Mesenchymal stem cell (in vitro differentiated cells and primary cell): ENCODE measurements at places on chromosomes 4 and X.

GRCh38 chr4:8910100-8910821 is 38.6 kb upstream of the HMX1 start:
- H3K4me1 ChIP-seq: no peaks in the 10 kb centered on the region
- no peaks in the 10 kb centered on the region for H3K36me3 ChIP-seq

DNA sequence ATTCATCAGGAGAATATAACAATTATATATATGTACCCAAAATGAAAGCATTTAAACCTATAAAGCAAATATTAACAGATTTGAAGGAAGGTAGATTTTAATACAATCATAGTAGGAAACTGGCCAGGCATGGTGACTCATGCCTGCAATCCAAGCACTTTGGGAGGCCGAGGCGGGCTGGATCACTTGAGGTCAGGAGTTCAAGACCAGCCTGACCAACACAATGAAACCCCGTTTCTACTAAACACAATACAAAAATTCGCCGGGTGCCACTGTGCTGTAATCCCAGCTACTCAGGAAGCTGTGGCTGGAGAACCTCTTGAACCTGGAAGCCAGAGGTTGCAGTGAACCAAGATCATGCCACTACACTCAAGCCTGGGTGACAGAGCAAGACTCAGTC is 118.3 kb downstream of the KCNIP4 start:
- no peaks in the 10 kb centered on the region for H3K4me1 ChIP-seq
- H3K36me3 ChIP-seq: no peaks in the 10 kb centered on the region
- no peaks in the 10 kb centered on the region for H3K27me3 ChIP-seq
- no peak overlapping the region for H3K4me3 ChIP-seq

- no peak overlapping the region for H3K27ac ChIP-seq
- DNase-seq: peak; percentile 23
- no peaks in the 10 kb centered on the region for H3K4me1 ChIP-seq
- no peaks in the 10 kb centered on the region for H3K36me3 ChIP-seq
Measured at GRCh38 chr4:96146686-96147085, 306.8 kb downstream of the PDHA2 start.

GRCh38 chr4:48103483-48104139 is 30.4 kb downstream of the TXK start:
- no peaks in the 10 kb centered on the region for H3K27me3 ChIP-seq
- H3K27ac ChIP-seq: no peak overlapping the region
- H3K36me3 ChIP-seq: no peaks in the 10 kb centered on the region
- H3K4me3 ChIP-seq: no peak overlapping the region

GRCh38 chrX:29858714-29859113 is 356.6 kb upstream of the MAGEB2 start:
- H3K4me3 ChIP-seq: no peak overlapping the region
- H3K36me3 ChIP-seq: no peaks in the 10 kb centered on the region
- no peaks in the 10 kb centered on the region for H3K4me1 ChIP-seq
- H3K27me3 ChIP-seq: no peaks in the 10 kb centered on the region
- H3K27ac ChIP-seq: no peak overlapping the region

DNA sequence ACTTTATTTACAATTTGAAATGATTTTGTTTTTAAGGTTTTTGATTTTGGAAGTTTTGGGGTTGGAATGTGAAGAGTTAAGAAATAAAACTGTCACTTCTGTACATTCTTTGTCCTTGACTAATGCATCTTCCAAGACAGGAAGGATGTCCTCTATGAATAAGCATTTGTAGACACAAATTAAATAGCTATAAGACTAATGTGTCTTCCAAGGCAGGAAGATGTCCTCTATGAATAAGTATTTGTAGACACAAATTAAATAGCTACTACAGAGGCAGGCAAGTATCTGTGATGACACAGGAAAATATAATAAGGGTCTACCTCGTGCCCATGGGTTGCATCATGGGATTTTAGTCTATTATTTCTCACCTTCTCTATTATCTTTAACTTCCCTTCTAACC is 14.5 kb downstream of the PRSS48 start:
- H3K27me3 ChIP-seq: no peaks in the 10 kb centered on the region
- H3K4me1 ChIP-seq: peaks cover 3% of the 10 kb centered on the region
- DNase-seq: no peak
- no peak overlapping the region for H3K27ac ChIP-seq
- no peak overlapping the region for H3K4me3 ChIP-seq

DNA sequence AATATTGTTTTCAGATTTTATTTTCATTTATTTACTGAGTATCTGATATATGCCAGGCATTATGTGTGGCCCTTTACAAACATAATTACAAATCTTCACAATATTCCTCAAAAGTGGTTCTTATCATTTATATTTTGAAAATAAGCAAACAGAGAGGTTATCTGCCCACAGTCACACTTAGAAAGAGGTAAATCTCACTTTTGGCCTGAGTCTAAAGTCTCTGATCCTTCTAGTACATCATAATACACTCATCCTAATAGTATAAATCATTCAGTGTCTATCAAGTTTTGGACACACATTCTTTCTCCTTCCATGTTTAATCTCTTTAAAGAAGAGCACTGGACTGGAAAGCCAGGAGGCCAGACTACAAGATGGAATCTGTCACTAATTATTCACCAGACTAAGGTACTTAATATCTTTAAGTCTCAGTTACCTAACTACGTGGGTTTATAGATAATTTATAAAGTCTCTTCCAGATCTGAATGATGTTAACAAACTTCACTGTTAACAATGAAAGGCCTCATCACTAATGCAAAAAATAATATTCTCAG is 281.3 kb downstream of the PPP3CA start:
- no peak overlapping the region for H3K27ac ChIP-seq
- no peak for DNase-seq
- no peak overlapping the region for H3K4me3 ChIP-seq
- peaks cover 2% of the 10 kb centered on the region for H3K4me1 ChIP-seq
- no peaks in the 10 kb centered on the region for H3K27me3 ChIP-seq

- H3K27ac ChIP-seq: no peak overlapping the region
- H3K27me3 ChIP-seq: no peaks in the 10 kb centered on the region
- H3K36me3 ChIP-seq: no peaks in the 10 kb centered on the region
- H3K4me1 ChIP-seq: no peaks in the 10 kb centered on the region
- DNase-seq: no peak
Measured at GRCh38 chrX:6053141-6053540, 175.5 kb downstream of the NLGN4X start.

- peaks cover 4% of the 10 kb centered on the region for H3K36me3 ChIP-seq
- H3K27me3 ChIP-seq: no peaks in the 10 kb centered on the region
- H3K4me3 ChIP-seq: no peak overlapping the region
- no peak overlapping the region for H3K27ac ChIP-seq
- DNase-seq: no peak
Measured at GRCh38 chrX:47628982-47629381, 748 bp downstream of the CFP start.

GRCh38 chr4:77880784-77881183 is 18.2 kb downstream of the MRPL1 start:
- H3K4me3 ChIP-seq: no peak overlapping the region
- no peak overlapping the region for H3K27ac ChIP-seq
- no peak for DNase-seq

DNA sequence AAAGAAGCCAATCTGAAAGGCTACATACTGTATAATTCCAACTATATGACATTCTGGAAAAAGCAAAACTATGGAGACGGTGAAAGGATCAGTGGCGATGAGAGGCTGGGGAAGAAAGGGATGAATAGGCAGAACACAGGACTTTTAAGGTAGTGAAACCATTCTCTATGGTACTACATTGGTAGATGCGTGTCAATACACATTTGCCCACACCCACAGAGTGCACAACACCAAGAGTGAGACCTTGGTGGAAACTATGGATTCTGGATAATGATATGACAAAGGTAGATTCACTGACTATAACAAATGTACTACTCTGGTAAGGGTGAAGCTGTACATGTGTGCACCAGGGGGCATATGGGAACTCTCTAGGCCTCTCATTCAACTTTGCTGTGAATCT is 134.5 kb downstream of the FBXW7 start:
- no peaks in the 10 kb centered on the region for H3K27me3 ChIP-seq

GRCh38 chr4:171441300-171441941 is 371.8 kb upstream of the GALNTL6 start:
- no peaks in the 10 kb centered on the region for H3K36me3 ChIP-seq
- no peak overlapping the region for H3K27ac ChIP-seq
- H3K27me3 ChIP-seq: no peaks in the 10 kb centered on the region
- H3K4me3 ChIP-seq: no peak overlapping the region

DNA sequence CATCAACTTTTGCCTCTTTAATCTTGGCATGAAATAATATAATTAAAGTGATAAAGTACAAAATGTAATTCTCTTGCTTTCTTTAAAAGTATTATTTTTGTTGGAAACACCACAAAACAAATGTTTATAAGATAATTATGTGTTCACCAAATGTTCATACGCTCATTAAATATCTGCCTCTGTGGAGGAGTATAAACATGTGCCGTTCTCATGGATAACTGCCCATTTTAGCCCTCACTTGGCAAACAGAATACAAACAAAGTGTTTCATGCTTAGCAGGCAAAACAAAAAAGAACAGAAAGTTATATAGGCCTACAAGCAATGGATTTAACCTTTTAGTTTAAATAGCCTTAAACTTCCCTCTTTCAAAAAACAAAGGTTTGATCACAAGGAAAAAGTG is 800.5 kb upstream of the DIAPH2 start:
- H3K27ac ChIP-seq: no peak overlapping the region
- no peaks in the 10 kb centered on the region for H3K36me3 ChIP-seq

- H3K27ac ChIP-seq: no peak overlapping the region
- no peak for DNase-seq
- no peaks in the 10 kb centered on the region for H3K36me3 ChIP-seq
- H3K27me3 ChIP-seq: no peaks in the 10 kb centered on the region
- H3K4me3 ChIP-seq: no peak overlapping the region
Measured at GRCh38 chr4:174633399-174633798, 111.1 kb upstream of the HPGD start.

DNA sequence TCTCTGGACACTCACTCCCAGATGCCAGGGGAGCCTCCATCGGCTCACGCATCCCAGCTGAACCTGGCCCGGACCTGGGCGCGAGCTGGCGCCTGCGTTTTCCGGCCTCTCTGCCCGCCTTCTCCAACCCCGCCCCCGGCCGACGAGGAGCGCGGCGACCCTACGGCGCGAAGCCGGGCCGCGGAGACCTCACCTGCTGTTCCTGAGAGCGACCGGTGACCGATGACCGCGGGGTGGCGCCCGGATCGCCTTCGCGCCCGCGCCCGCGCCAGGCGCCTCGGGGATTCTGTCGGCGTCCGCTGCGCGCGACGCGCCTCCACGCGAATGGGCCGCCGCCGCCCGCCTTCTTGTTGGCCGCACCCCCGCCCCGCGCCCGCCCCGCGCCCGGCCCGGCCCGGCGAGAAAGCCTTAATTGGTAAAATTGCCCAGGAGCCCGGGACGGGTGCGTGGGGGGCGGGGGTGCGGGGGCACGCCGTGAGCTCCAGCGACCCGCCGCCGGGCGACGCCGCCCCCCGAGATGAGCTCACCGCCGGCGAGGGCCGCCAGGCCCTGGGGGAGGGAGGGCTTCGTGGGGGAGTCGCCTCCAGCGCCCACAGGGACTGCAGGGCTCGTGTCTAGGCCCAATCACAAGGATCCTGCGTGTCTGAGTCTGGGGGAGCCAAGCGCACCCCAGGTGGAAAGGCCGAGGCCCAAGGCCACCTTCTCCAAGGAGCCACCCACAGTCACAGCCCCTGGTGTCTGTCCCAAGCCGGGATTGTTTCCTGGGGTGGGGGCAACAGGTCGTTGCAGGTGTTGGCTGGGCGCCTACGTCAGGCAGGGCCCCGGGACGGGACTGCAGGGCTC is at the start of gene FLNA:
Gene FLNA (minus strand): TSS at position 322 of the 843 bp plus-strand sequence. CDS start 3,389 bp downstream, outside the sequence.
- peak; percentile 14 for DNase-seq
- peak within 1 kb of the TSS; percentile 44 for H3K4me3 ChIP-seq
- peak within 1 kb of the TSS; percentile 96 for H3K27ac ChIP-seq
- peaks cover 11% of the 10 kb centered on the region for H3K36me3 ChIP-seq

DNA sequence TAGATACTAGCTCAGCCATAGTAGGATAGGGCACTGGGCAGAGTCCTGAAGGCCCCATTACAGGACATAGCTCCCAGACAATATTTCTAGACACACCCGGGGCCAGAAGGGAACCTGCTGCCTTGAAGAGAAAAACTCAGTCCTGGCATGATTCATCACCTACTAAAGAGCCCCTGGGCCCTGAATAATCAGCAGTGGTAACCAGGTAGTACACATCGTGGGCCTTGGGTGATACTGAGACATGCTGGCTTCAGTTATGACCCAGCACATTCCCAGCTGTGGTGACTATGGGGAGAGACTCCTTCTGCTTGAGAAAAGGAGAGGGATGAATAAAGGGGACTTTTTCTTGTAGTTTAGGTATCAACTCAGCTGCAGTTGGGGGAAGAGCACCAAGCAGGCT is 104.3 kb upstream of the STK26 start:
- H3K4me3 ChIP-seq: no peak overlapping the region
- DNase-seq: no peak
- no peaks in the 10 kb centered on the region for H3K36me3 ChIP-seq

DNA sequence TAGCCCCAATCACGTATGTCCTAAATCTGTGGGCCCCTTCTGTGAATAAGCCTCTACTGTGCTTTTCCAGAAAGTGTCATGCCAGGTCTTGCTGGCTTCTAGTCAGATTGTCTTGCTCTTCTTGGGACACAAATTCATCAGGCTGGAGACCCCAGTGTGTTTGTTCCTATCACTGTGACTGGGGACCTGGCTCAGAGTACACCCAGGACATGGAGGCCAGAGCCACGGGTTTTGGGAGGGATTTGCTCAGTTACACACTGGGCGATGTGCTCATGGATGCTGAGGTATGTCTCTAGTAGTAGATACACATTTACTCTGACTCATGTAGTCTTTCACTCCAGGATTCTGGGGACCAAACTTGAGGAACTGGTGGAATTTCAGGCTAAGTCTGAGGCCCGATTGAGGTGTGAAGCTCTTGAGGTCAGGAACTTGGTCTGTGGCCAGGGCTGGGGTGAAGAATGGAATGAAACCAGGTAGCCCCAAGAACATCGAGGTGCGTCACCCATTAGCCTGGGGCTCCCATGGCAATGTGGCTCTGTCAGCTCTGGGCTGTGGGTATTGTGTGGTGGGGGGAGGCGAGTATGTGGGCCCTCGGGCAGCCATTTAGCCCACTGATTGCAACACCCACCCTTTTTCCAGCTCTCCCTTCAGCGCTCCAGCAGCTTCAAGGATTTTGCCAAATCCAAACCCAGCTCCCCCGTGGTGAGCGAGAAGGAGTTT is 7.7 kb downstream of the SASH3 start:
- no peaks in the 10 kb centered on the region for H3K36me3 ChIP-seq
- no peak for DNase-seq
- H3K27me3 ChIP-seq: no peaks in the 10 kb centered on the region
